ENCODE measurements at places on chromosomes 16 and 17. TPM values are rescaled to one million over a fixed set of nuclear protein-coding genes. Genes with fewer than 3 reads are reported as not detected.

DNA sequence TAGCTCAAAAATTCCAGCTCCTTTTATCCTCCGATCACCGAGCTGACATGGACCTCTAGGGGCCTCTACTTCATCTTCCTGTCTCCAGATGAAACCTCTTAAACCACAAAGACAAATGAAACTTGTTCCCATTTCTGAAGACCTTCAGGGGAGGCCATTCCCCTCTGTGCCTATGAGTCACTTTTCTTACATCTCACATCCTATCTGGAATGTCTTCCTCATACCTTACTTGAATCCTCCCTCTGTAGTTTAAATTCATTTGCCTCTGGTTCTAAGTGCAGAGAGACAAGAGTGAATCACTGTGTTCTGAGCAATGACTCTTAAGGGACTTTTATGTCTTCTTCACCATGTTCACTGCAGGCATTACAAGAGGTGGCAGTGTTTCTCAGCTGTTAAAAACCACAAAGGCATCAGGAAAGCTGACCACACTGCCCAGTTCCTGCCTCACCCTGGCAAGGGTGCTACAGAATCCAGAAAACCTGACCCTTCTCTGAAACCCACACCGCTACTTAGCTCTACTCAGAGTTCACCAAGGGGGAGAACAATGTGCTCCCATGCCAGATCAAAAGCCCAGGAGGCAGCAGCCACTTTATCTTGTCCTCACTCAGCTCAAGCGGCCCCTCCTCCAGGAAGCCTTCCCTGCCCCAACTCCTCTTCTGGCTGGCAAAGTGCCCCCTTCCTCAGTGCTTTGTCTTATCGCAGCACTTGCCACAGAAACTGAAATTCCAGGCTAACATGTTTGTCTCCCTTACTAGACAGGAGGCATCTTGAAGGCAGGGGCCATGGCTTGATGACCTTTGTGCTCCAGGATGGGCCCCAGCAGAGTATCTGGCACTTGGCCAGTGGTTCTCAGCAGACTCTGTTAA lies 6.4 kb downstream of the CUEDC1 start:
- no peak for DNase-seq

GRCh38 chr16:11675561-11676511 lies 7.6 kb downstream of the SNN start:
- no peak for DNase-seq

The CDH11 gene
- total RNA-seq: 5.3 TPM

The CNGB1 gene
- total RNA-seq: under 0.01 TPM

The DYNLL2 gene
- total RNA-seq: 11.3 TPM

The PMFBP1 gene
- 1.4 TPM for total RNA-seq

The TAC4 gene
- total RNA-seq: not detected

GRCh38 chr17:63446753-63447470 lies 806 bp upstream of the CYB561 start:
- no peak for DNase-seq

GRCh38 chr17:72171703-72172667 lies 51.2 kb downstream of the SOX9 start:
- DNase-seq: no peak

GRCh38 chr16:56384074-56384721 lies 41.1 kb downstream of the AMFR start:
- DNase-seq: no peak

The CTRB2 gene
- 0.33 TPM for total RNA-seq

DNA sequence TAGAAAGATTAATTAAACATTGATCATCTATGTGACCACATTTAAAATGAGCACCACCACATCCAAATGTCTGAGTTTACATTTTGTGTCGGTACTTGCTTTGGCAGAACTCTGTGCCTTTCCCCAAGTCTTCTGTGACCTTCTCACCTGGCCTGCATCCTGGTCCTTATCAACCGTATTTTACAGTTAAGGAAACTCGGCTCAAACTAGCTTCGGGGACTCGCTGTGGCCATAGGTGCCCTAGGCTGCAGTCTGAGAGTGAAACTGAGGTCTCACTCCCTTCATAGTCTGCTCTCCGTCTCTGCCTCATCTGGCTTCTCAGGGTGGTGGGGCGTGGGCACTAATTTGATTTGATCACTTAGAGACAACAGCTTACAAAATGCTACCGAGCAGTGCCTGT lies 555.5 kb downstream of the WWOX start:
- no peak for DNase-seq

- no peak for DNase-seq
Measured at GRCh38 chr16:89123001-89123830, 29.6 kb downstream of the ACSF3 start.

DNA sequence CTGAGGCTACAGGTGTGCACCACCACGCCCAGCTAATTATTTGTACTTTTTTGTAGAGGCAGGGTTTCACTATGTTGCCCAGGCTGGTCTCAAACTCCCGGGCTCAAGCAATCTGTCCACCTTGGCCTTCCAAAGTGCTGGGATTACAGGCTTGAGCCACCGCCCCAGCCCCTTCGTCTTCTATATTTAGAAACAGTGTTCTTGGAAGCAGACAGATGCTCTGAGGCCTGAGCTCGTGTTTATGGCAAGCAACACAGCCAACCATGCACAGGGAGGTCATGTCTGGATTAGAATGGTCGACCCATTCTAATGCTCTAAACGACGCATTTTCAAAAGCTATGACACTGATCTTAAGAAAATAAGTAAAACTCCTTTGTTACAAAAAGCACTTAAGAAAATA lies 16.6 kb downstream of the TMEM204 start:
- DNase-seq: no peak

The KRT40 gene
- not detected for total RNA-seq

- DNase-seq: no peak
Measured at GRCh38 chr16:24544640-24545039, 5.3 kb downstream of the RBBP6 start.

DNA sequence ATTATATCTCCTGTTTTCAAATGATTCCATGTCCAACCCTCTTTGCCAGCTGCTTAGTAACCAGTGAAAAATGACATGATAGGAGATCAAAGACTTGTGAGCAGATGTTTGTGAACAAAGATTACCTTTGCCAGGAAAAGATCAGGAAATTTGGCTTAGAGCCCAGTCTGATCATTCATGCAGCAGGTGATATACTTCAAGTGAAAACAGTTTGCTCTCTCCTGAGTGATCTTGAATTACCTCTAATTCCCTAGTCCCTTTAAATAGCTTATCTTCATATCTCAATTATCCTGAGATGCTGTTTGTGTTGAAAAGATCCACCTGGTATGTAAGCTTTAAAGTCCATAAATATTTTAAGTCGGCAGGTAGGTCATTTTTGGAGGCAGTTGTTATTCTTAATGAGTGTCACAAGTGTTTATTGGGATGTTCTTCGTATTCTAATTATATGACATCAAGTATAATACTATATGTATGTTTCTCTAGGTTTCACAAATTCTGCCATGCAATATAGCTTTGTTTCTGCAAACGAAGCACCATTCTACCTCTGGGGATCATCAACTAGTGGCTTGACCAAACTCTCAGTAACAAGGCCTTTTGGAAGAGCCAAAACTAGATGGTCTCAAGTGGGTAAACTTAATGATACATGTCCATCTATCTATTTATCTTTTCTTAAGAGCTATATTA lies 13.2 kb upstream of the VPS35L start:
- no peak for DNase-seq

The KRTAP4-1 gene
- not detected for total RNA-seq

The CHD9 gene
- 46.6 TPM for total RNA-seq

- DNase-seq: no peak
Measured at GRCh38 chr17:38750312-38751121, 2.0 kb upstream of the PSMB3 start.

DNA sequence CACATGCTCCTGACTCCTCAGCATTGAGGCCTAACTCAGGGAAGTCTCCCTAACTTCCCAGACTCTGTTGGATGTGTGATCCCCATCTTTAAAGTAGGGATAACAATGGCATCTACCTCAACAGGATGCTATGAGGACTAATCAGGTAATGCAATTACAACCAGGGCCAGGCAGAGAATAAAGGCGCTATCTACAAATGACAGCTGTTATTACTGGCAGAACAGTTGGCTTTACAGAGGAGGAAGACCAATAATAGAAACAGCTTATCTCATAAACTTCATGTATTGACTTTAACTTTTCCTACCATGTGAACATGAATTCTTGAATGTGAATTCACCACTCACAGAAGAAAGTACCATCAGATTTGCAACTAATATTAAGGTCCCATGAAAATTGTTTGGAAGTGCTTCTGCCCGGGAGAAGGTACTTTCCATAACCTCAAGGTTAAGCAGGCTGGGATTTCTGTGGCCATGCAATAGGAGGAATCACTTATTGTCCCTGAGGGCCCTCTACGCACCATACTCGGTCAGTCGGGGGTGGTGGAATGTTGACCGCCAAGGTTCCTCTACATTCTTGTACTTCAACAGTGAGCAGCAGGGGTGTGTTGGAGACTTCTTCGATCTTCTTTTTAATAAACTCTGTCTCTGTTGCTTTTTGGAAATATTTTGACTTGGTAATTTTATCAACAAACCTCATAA lies 22.6 kb upstream of the ERN1 start:
- DNase-seq: no peak

The SLC4A1 gene
- 1,478 TPM for total RNA-seq
